ENCODE measurements at places on chromosomes 12 and 14.

- DNase-seq = no peak
Measured at GRCh38 chr14:33534632-33535031, 416.2 kb downstream of the EGLN3 start.

GRCh38 chr12:122052285-122052684, 26.3 kb upstream of the MLXIP start:
- DNase-seq = no peak

- no peak for DNase-seq
Measured at GRCh38 chr14:68810173-68811153, 17.6 kb upstream of the ZFP36L1 start.

GRCh38 chr14:75018694-75019093, 16.0 kb downstream of the EIF2B2 start:
- no peak for DNase-seq

GRCh38 chr12:116959845-116960514, 49.2 kb downstream of the FBXW8 start:
- DNase-seq = no peak

GRCh38 chr14:80784820-80785219, 156.7 kb downstream of the CEP128 start:
- DNase-seq = no peak

- DNase-seq = no peak
Measured at GRCh38 chr12:4607056-4607455, 41.8 kb downstream of the AKAP3 start.

GRCh38 chr12:14578646-14579045, 11.0 kb upstream of the PLBD1 start:
- no peak for DNase-seq

- no peak for DNase-seq
Measured at GRCh38 chr14:98103705-98104104, 1168.3 kb downstream of the BCL11B start.

GRCh38 chr12:111643427-111643826, 42.3 kb downstream of the BRAP start:
- no peak for DNase-seq

DNA sequence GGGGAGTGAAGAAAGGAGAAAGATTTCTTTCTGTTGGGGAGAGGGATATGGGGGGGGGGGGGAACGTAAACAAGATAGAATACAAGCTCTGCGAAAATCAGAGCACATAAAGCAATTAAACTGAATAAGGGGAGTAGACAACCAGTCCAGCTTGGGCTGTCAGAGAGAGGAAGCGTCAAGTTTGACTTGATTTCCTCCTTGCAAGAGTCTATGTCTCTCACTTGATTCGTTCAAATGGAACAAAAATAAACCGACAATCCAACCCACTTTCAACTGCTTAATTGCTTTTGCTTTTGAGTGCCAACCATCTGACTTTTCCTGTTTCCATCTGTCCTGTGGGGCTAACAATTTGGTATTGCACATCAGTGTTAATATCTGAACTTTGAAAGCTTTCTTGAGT, 942 bp downstream of the SYT1 start:
- DNase-seq = no peak

DNA sequence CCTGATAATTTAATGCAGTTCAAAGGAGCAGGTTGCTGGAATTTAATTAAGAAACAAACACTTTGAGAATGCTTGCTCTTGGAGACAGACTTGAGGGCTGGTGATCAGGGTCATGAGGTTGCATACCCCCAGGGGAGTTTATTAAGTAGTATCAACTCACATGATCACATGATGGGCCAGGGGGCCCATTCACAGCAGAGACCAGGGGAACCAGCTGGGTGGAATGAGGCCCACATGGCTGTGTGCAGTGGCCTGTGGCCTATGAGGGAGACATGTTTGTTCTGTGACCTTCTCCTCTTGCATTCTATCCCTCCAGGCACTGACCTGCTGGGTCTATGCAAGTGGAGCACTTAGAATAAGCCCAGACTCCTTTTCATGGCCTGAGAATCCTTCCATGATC, 266.6 kb upstream of the PWP1 start:
- no peak for DNase-seq

DNA sequence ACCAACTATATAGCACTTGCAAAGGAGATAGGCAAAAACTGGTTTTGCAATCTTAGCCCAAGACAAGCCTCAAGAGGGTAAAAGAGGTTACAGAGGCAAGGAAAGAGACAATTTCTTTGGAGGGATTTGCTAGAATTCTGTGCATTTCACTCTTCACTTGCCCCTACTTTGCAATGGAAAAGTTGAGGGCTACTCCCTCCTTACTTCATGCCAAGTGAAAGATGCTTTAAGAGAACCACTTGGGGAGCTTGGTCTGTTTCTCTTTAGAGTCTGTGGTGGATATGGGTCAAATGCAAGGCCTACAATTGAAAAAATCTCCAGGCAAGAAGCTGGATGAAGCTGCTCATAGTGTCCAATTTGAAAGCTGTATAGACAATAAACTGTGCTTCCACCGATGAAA, 167.7 kb upstream of the DIO2 start:
- DNase-seq = no peak

GRCh38 chr14:56378475-56378877, 201.1 kb upstream of the TMEM260 start:
- no peak for DNase-seq

DNA sequence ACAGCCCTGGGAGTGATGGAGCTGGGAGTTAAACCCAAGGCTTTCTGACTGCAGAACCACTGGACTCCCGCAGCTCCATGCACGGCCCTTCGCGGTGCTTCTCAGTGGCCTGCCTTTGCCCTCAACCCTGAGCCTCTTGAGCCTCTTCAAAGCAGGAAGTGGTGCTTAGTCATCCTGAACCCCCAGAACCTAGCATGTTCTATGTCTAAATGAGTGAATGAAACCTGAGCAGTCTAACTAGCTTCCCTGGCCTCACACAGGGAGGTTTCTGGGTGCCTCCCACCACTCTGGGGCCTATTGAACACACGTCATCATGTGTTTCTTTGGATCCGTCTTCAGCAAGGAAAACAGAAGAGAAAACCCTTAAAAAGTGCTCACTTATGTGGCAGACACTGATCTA, 117.9 kb upstream of the SFSWAP start:
- DNase-seq = no peak

DNA sequence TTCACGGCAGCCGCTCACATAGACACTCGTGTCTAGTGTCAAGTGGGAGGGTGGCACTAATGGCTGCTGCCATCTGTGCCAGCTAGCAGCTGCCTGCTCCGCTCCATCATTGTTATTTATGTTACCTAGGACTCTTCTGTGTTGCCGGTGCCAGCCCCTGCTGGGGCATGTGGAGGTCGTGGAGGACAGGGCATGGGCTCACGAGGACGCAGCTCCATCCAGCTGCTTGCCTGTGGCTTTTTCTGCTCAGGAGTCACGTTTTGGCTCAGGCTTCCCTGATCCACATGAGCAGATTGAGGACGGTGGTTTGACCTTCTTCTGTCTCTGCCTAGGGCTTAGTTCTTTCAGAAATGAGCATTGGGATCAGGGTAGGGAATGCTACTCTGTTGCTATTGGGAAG, 31.2 kb downstream of the TPCN1 start:
- no peak for DNase-seq

- no peak for DNase-seq
Measured at GRCh38 chr12:67519484-67520433, 128.8 kb upstream of the DYRK2 start.

- no peak for DNase-seq
Measured at GRCh38 chr12:718756-719102, 33.6 kb upstream of the WNK1 start.

GRCh38 chr14:96062010-96062409, 22.8 kb downstream of the C14orf132 start:
- no peak for DNase-seq

- DNase-seq = no peak
Measured at GRCh38 chr12:10632226-10632625, 18.8 kb upstream of the MAGOHB start.
